Naive thymus-derived CD4-positive, alpha-beta T cell (primary cell): ENCODE measurements at places on chromosomes 5 and 9. TPM values are rescaled to one million over a fixed set of nuclear protein-coding genes. Genes with fewer than 3 reads are reported as not detected.

DNA sequence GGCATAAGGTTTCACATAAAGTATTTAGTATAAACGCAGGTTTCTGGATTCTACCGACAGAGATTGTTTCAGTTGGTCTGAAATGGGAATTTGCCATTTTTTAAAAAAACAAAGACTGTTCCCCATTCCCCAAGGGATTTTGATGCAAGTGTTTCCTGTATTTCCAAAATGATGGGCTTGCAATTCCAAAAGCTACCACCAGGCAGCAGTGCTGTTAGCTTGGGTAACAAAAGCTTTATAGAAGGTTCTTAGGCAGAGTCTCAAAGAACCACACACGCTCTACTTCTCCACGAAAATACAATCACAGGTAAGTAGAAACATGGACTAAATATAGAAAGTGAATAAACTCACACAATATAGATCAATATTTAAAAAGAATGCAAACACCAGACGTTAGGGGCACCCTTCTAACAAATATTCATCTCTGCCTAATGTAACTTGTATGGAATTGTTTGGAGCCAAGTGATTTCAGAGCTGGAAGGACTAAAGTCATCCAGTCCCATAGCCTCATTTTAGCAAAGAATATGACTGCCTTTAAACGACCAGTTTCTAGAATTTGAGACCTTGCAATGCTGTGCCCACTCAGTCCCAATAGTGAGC, 154.3 kb downstream of the SPOCK1 start:
- no peak for DNase-seq

Gene JAKMIP2
- total RNA-seq, result 0.24 TPM

Gene ARSI
- not detected for total RNA-seq

- DNase-seq, result peak; percentile 91
Measured at GRCh38 chr9:127869310-127870152, 7.9 kb downstream of the AK1 start.

Gene SLC46A2
- not detected in 2 replicates for total RNA-seq

Gene CTXN3
- total RNA-seq, result not detected

DNA sequence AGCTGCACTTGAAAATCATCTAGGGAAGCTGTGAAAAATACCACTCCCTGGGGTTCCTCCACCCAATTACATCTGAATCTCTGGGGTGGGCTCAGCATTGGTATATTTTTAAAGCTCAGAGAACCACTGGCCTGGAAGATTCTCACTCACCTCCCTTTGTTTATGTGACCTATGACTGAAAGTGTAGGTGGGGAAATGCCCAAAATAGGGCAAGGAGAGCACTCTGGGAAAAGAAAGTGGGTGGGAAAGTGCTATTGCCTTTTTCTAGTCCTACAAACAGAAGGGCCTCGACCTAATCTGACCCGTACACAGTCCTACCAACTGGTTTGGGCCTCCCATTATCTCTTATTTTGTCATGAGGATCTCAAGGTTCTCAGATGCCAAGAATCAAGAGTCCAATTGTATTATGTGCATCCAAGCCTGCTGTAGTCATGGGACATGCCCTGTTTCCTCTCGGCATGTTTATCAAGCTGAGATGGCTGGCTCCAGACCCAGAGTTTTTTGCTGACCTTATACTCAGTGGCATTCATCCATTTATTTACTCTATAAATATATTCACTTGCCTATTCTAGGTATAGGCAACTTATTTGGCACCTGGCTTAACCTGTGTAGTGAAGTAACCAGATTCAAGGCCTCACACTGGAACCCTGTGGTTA, 483.7 kb downstream of the ENC1 start:
- no peak for DNase-seq

Gene HAVCR2
- total RNA-seq, result 5.1 TPM

DNA sequence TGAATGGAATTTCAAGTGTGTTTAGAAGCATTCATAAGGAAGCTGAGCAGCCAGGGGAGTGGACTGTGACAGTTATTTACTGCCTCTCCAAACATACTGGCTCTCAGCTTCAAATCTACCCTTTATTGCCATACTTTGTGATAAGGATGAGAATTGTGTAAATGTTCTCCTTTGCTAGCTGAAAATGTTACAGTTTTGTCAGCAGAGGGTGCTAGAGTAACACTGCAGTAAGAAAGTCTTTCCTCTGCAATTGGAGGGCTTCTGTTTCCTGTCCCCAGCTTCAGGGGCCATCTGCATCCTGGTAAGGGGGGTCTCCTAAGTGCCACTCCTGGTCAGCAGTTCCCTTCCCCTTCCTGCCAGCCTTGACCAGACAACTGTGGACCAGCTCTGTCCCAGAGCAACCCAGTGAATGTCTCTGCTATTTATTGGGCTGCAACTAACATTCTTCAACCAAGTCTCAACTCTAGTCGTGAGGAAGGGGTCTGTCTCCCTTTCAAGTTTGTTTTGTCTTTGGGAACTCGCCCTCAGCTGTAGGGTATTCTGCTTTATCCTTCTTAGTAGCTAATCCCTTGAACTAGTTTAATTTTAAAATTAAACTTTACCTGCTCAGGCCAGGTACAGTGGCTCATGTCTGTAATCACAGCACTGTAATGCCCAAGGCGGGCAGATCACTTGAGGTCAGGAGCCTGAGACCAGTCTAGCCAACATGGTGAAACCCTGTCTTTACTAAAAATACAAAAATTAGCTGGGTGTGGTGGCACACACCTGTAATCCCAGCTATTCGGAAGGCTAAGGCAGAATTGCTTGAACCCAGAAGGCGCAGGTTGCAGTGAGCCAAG, 45.3 kb downstream of the RAPGEF6 start:
- DNase-seq, result peak; percentile 67

DNA sequence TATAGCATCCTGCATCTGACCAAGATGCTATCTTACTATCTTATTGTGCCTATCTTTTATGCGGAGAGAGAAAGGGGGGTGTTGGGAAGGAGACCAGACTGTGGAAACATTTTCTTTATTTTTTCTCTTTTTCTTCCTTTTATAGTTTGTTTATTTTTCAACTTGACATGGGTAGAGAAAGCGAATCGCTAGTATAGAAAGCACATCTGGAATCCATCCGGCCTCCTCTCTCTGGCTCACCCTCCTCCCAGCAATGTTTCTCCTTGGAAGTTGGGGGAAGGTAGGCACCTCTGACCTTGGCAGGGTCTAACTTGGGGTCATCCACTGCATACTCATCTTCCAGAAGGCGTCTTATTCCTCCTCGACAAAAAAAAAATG, 3.9 kb downstream of the S1PR3 start:
- no peak for DNase-seq

GRCh38 chr9:129336130-129336528, 158.1 kb upstream of the IER5L start:
- no peak for DNase-seq

Gene FOXD4
- not detected for total RNA-seq

Gene CLINT1
- total RNA-seq, result 59.9 TPM

- DNase-seq, result no peak
Measured at GRCh38 chr5:24141046-24141445, 503.7 kb downstream of the CDH10 start.

- DNase-seq, result no peak
Measured at GRCh38 chr5:175802361-175802760, 69.0 kb upstream of the CPLX2 start.

Gene SNX30
- 8.4 TPM for total RNA-seq

Gene PROB1
- total RNA-seq, result 1.1 TPM

Gene BTNL3
- not detected for total RNA-seq

DNA sequence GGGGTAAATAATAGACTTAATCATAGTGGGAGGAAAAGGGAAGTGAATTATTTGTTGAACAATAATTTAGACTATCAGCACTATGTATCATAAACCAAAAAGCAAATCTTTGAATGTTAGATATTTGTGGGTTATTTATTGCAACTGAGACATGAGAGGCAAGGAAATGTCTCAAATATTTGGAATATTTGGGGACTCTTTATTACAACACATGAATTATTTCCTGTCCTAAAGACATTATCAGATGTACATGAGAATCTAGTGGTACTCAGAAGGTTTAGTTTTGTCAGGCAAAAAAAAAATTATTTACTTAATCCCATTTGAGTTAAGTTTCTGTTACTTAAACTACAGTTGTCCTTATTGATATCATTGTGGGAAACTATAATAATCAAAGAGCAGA, 91.1 kb downstream of the TLR4 start:
- no peak for DNase-seq

Gene TCOF1
- total RNA-seq, result 57.8 and 60.8 TPM in 2 replicates

- DNase-seq, result no peak
Measured at GRCh38 chr5:65699338-65699737, 22.6 kb downstream of the SGTB start.

Gene PHF24
- total RNA-seq, result not detected

DNA sequence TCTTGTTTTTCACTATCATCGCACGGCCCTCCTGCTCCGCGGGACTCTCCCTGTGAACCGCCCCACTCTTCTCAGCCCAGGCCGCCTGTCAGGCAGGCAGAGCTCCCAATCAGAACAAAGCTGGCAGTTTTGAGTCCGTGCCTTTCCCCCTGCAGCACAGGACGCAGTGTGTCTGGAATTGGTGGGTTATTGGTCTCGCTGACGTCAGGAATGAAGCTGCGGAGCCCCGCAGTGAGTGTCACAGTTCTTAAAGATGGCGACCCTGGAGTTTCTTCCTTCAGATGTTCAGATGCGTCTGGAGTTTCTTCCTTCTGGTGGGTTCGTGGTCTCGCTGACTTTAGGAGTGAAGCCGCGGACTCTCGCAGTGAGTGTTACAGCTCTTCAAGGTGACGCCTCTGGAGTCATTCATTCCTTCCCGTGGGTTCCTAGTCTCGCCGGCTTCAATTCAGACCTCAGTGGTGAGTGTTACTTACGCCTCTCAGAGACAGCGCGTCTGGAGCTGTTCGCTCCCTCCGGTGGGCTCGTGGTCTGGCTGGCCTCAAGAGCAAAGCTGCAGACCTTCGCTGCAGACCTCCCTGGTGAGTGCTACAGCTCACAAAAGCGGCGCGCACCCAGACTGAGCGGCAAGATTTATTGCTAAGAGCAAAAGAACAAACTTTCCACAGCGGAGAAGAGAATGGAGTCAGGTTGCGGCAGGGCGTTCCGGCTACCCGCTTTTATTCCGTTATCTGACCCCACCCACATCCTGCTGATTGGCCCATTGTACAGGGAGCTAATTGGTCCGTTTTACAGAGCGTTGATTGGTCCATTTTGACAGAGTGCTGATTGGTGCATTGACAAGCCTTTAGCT, 7.4 kb downstream of the ZDHHC11B start:
- no peak for DNase-seq

DNA sequence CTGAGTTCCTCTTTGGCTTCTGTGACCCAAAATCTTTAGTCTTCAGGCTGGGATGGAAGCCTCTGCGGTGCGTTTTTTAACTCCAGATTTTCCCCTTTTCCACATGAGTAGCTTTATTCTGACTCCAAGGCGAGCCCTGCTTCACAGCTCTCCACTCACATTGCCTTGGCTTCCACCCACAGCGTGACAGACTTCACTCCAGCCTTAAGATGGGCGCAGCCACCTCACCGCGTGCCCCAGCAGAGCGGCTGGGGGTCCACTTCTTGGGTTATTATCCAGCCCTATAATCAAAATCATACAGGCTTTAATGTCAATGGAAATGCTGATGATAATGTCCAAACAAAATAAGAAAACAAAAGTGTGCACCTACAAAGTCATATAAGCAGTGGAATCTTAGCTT, 1.2 kb downstream of the EXOC3 start:
- no peak for DNase-seq

DNA sequence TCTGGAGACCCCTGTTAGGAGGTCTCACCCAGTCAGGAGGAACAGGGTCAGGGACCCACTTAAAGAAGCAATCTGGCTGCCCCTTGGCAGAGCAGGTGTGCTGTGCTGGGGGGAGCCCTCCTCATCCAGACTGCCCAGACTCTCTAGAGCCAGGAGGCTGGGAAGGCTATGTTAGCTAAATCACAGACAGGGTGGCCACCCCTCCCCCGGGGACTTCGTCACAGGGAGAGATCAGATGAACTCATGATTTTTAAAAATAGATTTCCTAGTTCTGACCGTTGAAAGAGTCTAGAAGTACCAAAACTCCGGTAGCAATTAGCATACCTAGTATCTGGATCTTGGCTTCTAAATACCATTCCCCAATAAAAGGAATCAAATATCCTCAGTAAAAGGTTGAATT, 35.0 kb upstream of the FOXB2 start:
- no peak for DNase-seq

Gene SCGB3A2
- total RNA-seq, result not detected

DNA sequence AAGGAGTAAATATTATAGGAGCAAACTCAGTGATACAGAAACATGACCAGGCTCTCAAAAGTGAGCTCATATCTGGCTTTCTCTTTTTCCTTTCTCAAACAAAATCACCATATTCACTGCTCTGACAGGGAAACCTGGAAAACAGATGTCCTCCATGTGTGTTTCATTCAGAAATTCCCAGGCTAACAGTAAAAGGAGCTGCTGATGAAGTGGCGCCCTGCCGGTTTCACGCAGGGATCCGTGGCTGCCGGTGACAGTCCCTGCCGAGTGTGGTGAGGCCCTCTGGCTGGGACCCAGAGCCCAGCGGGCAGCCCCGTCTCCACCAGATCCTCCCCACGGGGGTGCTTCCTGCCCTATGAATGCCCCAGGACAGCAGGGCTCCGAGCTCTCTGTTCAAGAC, 208.1 kb downstream of the GNA14 start:
- no peak for DNase-seq

GRCh38 chr9:16010221-16010620, 457.4 kb downstream of the CCDC171 start:
- DNase-seq, result no peak

Gene FBLL1
- not detected for total RNA-seq

GRCh38 chr9:114157516-114158176, 2.3 kb downstream of the COL27A1 start:
- no peak for DNase-seq

DNA sequence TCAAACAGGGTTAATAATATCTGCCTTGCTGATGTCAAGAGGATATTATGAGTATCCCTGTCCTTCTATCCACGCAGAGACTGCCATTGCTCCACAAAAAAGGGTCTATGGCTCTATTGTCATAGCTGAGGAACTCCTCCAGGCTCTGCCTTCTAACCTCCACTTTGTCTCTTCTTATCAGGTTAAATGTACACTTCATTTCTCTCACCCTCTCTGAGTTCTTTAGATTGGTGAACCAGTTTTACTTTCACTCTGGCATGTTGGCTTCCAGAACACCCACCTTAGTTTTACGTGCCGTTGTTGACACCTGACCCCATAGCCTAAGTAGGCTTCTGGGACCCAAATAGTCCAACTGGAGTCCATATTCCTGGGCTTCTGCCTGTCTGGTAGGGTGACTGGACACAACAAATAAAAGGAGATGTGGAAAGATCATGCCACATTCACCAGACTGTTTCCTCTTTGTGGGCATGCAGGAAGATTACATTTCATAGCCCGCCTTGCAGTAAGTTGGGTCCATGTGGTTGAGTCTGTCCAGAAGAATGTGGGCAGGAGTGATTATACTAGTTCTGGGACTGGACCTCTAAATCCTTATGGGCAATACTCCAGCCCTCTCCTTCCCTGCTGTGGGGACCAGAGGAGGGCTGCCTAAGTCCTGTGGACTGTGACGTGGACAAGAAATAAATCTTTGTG, 350.4 kb upstream of the CLINT1 start:
- DNase-seq, result no peak

DNA sequence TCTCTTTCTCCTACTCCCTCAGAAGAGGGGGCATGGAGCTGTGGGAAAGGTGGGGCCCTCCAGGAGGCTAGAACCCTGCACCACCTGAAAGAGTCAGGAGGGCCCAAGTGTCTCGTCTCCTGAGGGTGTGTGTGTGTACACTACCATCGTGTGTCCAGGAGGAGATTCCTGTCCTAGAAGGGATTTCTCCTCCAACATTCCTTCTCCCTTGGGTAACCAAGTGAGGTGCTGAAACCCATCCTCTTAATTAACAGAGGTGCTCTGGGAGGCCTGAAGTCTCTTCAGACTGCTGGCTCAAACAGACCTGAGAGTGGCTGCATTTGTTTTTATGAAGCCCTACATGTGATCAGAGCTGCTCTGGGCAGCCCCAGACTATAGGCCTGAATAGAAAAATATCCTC, 61.1 kb upstream of the FAM169A start:
- DNase-seq, result no peak
